HT-29 (cell line): ENCODE measurements at places on chromosomes 2 and 18.
A peak's percentile ranks its signal among the peaks of the same experiment; 100 is the strongest.

- DNase-seq: no peak
Observed at GRCh38 chr2:65930259-65930658, 497.9 kb upstream of the SPRED2 start.

- no peak for DNase-seq
Observed at GRCh38 chr2:174011173-174011572, 46.0 kb upstream of the SP3 start.

DNA sequence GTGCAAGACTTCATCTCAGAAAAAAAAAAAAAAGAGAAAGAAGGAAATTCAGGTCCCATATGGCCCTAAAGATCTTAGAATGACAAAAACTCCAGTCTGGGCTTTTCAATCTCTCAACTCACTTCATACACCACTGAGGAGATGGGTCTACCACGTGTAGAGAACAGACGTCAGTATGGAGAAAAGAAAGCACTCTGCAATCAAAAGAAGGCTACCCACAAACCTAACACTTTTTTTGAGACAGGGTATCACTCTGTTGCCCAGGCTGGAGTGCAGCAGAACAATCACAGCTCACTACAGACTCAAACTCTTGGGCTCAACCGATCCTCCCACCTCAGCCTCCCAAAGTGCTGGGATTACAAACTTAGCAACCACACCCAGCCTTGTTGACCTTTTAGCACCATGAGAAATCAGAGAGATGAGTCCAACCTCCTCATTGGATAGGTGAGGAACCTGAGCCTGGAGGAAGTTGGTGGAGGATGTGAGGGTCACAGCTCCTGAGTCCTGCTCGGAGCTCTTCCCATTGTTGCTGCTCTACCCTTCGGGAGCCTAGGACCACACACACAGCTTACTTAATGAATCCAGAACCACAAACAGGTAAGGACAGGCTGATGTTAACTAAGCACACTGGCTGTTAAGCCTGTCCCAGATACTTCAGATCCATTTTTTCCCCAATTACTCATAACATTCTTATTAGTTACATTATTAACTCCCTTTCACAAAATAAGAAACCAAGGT is 23.7 kb downstream of the TBC1D8 start:
- DNase-seq: no peak

GRCh38 chr2:23533338-23533695 is 148.3 kb downstream of the KLHL29 start:
- DNase-seq: no peak

DNA sequence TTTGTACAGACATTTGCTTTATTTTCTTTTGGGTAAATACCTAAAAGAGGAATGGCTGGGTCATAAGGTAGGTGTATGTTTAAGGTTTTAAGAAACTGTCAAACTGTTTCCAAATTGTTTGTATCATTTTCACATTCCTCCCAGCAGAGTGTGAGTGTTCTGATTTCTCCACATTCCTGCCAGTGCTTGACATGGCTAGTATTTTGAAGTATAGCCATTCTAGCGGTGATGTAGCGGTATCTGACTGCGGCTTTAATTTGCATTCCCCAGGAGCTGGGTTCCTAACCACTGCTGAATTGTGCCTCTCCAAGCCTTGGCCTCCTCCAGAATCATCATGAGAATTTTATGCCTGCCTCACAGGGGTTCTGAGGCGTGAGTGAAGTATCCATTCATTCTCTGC is 61.8 kb upstream of the ARL4C start:
- no peak for DNase-seq

DNA sequence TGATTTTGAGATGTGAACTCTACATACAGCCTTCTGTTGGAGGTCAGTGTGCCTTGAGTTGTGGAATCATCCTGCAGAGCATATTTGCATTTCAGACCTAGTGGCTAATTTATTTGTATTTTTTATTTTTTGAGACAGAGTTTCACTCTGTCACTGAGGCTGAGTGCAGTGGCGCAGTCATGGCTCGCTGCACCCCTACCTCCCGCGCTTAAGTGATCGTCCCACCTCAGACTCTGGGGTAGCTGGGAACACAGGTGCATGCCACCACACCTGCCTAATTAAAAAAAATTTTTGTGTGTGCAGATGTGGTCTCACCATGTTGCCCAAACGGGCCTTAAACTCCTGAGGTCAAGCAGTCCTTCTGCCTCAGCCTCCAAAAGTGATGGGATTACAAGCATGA is 104.4 kb downstream of the ASXL3 start:
- DNase-seq: no peak

DNA sequence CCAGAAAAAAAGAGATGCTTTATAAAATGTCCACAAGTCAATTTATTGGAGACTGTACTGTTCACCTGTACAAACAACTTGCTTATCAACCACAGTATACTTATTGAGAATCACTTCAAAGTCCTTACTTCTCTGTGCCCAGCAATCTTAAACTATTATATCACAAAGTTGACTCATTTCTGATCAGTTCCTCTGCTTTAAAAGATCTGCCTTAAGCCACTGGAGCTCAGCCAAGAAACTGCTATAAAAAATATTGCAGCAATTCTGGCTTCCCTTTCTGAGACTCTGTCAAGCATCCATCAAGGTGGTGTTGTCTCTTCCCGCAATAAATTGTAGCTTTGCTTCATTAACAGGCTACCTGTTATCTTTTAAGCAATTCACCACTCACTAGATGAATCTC is 375.2 kb upstream of the SPHKAP start:
- peak; percentile 5 for DNase-seq

DNA sequence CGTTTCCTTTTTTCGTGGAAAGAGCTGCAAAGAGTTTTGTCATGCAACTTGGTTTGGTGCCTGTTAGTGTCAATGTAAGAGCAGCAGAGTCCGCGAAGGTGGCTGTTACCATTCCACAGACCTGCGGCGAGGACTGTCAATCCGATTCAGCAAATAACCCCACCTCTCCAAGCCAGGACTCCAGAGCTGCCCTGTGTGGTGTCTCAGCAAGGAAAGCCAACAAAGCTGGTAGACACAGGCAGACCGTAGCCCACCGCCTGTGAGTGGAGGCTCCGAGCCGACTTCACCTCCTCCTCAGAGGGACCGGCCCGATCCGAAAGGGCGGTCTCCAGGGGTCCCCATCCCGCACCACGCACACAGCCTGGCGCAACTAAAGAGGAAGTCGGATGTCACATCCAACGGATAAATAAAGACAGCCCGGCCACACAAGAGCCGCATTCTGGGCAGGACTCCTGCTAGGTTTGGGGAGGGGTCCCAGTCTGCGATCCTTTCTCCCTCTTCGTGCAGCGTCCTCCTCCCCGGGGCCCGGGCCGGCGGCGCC is 819 bp downstream of the ANKRD44 start:
- no peak for DNase-seq

DNA sequence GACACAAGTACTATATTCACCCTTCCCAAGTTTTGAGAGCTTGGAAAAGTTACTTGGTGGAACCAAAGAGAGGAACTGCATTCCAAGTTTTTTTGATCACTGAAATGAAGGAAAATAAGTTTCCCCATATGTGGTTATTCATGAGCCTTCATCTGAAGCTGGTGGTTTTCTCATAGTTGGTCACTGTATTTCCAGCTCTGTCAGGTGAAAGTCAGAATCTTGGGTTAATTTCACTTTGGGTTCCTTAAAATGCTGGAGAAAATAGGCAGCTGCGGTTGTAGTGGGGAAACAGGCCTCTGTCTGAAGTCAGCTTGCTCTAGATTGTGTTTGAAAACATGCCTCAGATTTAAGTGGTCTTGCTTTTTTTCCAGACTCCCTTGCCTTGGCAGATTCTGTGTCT is 200.5 kb downstream of the HRH4 start:
- DNase-seq: no peak

GRCh38 chr2:134235510-134236144 is 18.2 kb upstream of the MGAT5 start:
- DNase-seq: no peak

- no peak for DNase-seq
Observed at GRCh38 chr2:10842506-10842905, 29.9 kb upstream of the PDIA6 start.

DNA sequence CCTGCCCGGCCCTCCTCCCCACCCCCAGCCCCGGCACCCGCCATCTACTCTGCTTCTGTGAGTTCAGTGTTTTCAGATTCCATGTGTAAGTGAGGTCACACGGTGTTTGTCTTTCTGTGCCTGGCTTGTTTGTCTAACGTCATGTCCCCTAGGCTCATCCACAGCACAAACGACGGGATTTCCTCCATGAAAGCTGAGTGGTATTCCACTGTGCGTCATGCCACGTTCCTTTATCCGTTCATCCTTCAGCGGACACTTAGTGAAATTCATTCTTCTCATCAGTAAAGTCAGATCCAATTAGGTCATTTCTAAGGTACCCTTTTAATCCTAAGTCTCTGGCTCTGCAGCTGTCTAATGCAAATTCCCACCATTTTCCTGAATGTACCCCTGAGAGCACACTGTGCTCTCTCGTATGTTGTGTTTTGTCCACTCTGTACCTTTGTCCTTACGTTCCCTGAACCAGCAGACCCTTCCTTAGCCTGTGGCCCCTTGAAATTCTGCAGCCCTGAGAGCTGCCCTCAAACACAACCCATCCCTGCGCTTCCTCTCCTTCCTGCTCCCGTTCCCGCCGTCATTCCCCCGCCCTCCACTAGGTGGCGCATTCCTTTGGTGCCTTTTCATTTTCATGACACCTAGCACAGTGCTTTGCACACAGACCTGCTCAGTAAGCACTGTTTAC is 44.1 kb downstream of the TRAPPC12 start:
- DNase-seq: peak; percentile 64

DNA sequence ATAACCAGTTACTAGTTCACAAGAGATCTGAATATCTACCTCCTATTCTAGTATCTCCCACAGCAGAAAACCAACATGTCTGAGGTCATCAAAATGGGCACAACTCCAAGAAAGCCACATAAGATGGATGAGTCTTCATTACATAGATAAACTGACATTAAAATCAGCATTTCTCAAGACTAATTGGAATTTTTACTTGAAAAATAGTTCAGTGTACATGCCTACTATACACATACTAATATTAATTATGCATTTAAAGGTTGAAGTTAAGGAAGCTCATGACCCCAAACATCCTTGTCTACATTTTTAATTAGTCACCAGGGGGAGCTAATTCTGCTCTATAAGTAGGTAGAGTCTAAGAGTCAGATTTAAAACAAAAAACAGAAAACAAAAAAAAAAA is 41.9 kb downstream of the ZNF521 start:
- DNase-seq: peak; percentile 22

- DNase-seq: peak; percentile 71
Observed at GRCh38 chr2:64482765-64483504, 29.0 kb downstream of the LGALSL start.
